Heart left ventricle (tissue), 16 donors: ENCODE measurements at places on chromosomes 13 and 19. TPM values are rescaled to one million over a fixed set of nuclear protein-coding genes. Genes with fewer than 3 reads are reported as not detected.

DNA sequence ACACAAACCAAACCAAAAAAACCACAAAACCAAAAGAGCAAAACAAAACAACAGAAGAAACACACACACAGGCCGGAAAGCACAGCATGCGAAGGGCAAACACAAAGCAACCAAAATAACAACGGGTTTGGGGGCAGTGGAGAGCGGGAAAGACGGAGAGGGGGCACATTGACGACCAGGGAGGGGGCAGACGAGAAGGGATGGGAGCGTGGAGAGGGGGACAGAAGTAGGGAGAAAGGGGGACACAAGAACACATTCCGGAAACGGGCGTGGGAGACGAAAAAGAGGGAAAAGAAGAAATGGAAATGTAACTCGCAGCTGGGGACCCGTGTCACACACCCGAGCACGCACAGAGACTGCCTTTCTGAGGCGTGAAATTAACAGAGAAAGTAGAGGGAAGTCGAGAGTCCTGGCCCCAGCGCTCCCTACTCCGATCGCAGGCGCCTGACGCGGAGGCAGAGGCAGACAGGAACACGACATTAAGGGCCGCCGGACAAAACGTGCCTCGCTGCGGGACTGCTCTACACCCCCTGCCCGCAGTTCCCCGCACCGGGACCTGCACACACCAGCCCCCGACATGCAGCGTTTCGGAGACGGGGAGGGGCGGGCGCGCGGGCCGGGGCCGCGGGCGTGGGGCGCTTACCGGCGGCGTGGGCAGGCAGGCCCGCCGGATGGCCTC, 652 bp downstream of the POU4F1 start:
- peaks cover 31% of the 10 kb centered on the region for H3K4me1 ChIP-seq
- peak overlapping the region; percentile 14 for H3K4me3 ChIP-seq
- no peak overlapping the region for H3K27ac ChIP-seq
- peaks cover 94% of the 10 kb centered on the region for H3K27me3 ChIP-seq

DNA sequence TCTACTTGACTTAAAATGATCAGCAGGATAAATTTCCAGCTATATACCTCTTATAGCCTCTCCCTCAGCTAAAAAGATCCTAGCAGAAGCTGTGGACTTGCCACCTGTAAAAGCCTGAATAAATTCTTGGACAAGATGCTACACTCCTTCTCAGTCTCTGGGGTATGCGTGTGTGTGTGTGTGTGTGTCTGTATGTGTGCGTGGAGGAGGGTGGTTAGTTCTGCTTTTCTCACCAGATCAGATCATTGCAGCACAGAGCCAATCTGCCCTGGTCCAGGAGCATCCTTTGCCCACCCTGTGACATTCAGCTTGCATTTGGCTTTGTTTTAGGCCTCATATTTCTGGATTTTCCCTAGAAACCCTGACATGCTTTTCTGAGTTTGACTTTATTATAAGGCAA, 438.3 kb downstream of the RFC3 start:
- no peak overlapping the region for H3K4me3 ChIP-seq
- H3K27me3 ChIP-seq, result no peaks in the 10 kb centered on the region
- DNase-seq, result no peak
- peaks cover 4% of the 10 kb centered on the region for H3K4me1 ChIP-seq

Gene RRAS
- 64.4 TPM for total RNA-seq

GRCh38 chr13:23956106-23956505, 58.8 kb upstream of the C1QTNF9B start:
- DNase-seq, result no peak
- H3K4me3 ChIP-seq, result no peak overlapping the region
- H3K36me3 ChIP-seq, result no peaks in the 10 kb centered on the region
- H3K4me1 ChIP-seq, result no peaks in the 10 kb centered on the region

- H3K4me1 ChIP-seq, result no peaks in the 10 kb centered on the region
- no peak for DNase-seq
- no peak overlapping the region for H3K27ac ChIP-seq
- peaks cover 15% of the 10 kb centered on the region for H3K27me3 ChIP-seq
Measured at GRCh38 chr19:13537454-13537853, 31.2 kb upstream of the CACNA1A start.

GRCh38 chr13:114161028-114161556, 18.0 kb upstream of the CFAP97D2 start:
- H3K36me3 ChIP-seq, result no peaks in the 10 kb centered on the region
- peaks cover 6% of the 10 kb centered on the region for H3K27me3 ChIP-seq
- no peak for DNase-seq
- H3K4me3 ChIP-seq, result no peak overlapping the region
- H3K27ac ChIP-seq, result no peak overlapping the region

Gene FBXO27
- total RNA-seq, result 38.3 TPM

GRCh38 chr19:9431475-9431874, 3.9 kb downstream of the ZNF266 start:
- no peak overlapping the region for H3K27ac ChIP-seq
- H3K4me1 ChIP-seq, result no peaks in the 10 kb centered on the region
- H3K36me3 ChIP-seq, result peaks cover 33% of the 10 kb centered on the region
- no peak for DNase-seq

DNA sequence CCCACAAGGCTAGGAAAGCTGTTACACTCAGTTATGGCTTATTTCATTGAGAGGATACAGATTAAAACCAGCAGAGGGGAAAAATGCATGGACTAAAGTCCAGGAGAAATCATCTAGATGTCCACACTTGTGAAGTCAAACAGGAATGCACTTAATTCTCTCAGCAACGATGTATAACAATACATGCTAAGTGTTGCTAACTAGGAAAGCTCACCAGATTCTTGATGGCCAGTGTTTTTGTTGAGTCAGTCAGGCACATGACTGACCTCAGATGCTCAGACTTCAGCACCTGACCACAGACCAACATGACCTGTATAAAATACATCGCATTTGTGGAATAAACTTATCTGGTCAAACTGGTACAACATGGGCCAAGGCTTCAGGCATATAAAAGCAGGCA, 470.2 kb upstream of the PRR20A start:
- H3K27me3 ChIP-seq, result no peaks in the 10 kb centered on the region

GRCh38 chr13:112960706-112961105, 8.3 kb upstream of the MCF2L start:
- no peak overlapping the region for H3K4me3 ChIP-seq
- DNase-seq, result peak; percentile 36
- no peaks in the 10 kb centered on the region for H3K27me3 ChIP-seq
- peak overlapping the region; percentile 83 for H3K27ac ChIP-seq
- H3K36me3 ChIP-seq, result no peaks in the 10 kb centered on the region

- H3K4me1 ChIP-seq, result peaks cover 95% of the 10 kb centered on the region
- no peak for DNase-seq
- H3K4me3 ChIP-seq, result no peak overlapping the region
- no peaks in the 10 kb centered on the region for H3K36me3 ChIP-seq
- H3K27ac ChIP-seq, result no peak overlapping the region
Measured at GRCh38 chr13:21055511-21056045, 5.8 kb downstream of the LATS2 start.

DNA sequence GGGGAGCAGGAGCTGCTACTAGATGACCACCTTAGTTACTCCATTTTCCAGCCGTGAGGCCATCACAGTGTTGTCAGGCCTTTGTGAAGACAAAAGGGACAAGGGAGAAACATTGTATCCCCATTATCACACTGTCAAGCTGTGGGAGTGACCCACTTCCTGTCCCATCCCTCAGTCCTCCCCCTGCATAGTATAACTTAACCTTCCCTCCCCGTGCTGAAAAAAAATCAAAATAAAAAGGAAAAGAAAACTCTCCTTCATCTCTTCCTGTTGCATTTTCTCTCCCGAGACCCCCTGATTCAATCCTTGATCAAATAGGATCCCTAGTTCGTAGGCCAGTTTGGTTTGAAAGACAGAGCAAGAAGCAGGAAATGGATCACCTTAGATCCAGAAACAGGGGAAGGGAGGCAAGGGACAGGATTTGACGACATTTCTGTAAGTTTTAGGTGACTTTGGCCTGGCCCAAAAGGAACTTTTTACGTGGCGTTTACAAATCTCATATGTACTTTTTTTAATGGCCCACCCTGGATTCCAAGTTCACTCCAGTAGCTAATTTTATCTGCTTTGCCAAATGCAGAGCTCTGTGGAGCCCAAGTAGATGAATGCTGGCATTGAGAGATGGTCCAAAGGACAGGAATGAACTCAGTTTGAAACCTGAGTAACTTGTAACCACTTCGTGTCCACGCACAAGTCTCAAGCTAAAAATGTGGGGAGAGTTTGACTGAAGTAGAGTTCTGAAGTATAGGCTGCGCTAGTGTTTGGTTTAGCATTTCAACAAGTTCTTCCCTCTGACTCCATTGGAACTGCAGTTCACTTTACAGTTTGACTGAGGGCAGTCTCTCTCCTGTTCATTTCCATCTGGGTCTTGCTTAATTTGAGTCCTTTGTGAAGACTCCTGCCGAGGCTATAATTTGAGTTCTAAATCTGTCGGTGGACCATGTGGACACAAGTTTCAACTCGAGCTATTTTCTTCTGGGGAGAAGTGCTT, 16.6 kb upstream of the GATAD2A start:
- H3K4me1 ChIP-seq, result peaks cover 73% of the 10 kb centered on the region
- no peaks in the 10 kb centered on the region for H3K36me3 ChIP-seq
- H3K4me3 ChIP-seq, result no peak overlapping the region
- H3K27me3 ChIP-seq, result no peaks in the 10 kb centered on the region

DNA sequence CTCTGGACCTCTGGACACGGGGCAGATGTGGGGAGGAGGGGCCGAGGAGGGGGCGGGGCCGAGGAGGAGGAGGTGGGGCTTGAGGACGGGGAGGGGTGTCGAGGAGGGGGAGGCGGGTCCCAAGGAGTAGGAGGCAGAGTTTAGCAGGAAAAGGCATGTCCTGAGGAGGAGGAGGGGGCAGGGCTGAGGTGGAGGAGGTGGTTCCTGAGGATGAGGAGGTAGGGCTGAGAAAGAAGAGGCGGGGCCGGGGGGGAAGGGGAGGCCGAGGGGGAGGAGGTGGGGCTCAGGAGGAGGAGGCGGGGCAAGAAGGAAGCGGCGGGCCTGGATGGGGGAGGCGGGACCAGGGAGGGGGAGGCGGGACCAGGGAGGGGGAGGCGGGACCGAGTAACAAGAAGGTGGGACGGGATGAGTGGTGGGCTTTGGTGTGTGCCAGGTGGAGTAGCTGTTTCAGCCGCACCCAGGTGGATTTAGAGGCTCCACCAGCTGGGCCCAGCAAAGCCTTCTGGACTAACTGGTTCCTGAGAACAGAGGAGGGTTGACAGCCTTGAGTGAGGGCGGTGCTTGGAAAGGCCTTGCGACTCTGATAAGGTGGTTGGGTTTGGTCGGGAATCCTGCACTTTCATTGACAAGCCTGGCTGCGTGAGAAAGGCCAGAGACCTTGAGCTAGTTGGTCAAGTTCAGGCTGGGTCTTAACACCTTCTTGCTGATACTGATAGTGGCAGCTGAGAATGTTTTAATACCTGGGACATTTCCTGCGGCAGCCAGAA, 7.7 kb downstream of the TECR start:
- no peaks in the 10 kb centered on the region for H3K36me3 ChIP-seq
- no peak overlapping the region for H3K27ac ChIP-seq
- H3K4me3 ChIP-seq, result no peak overlapping the region
- no peaks in the 10 kb centered on the region for H3K27me3 ChIP-seq

Gene SERTM1
- total RNA-seq, result not detected

DNA sequence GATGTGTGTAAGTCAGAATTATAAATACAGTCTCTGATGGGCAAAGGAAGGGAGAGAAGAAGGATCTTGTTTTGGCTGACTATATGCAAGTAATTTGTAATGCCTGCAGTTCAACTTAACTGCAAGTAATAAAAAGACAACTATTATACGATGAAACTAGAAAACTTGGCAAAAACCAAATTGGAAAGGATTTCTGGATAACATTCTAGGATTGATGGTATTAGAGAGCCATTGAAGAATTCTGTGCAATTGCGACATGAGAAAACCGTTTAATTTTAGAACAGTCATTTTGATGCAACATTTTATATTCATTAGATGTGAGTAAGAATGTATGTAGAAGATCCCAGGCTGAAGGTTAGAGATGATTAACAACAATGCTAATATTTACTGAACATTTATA, 1334.1 kb downstream of the EFNB2 start:
- no peaks in the 10 kb centered on the region for H3K36me3 ChIP-seq
- H3K27ac ChIP-seq, result no peak overlapping the region
- H3K27me3 ChIP-seq, result no peaks in the 10 kb centered on the region
- H3K4me1 ChIP-seq, result no peaks in the 10 kb centered on the region

DNA sequence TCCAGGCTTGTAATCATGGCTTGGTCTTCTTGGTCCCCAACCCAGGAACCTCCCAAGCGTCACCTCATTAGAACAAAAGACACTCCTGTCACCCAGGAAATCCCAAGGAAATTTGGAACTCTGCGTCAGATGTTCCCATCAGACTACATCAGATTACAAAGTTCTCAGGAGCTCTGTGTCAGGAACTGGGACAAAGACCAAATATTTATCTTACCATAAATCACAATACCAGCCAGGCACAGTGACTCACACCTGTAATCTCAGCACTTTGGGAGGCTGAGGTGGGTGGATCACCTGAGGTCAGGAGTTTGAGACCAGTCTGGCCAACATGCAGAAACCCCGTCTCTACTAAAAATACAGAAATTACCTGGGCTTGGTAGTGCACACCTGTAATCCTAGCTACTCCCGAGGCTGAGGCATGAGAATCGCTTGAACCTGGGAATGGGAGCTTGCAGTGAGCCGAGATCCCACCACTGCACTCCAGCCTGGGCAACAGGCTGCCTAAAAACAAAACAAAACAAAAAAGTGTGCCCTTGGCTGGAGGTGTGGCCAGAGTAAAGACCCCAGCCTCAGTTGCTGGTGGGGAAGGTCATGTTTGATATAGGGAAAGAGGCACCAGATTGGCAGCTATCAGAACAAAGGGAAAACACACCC, 16.7 kb upstream of the CCDC124 start:
- no peaks in the 10 kb centered on the region for H3K36me3 ChIP-seq
- H3K4me1 ChIP-seq, result no peaks in the 10 kb centered on the region
- no peak overlapping the region for H3K27ac ChIP-seq
- no peak overlapping the region for H3K4me3 ChIP-seq
- no peak for DNase-seq

DNA sequence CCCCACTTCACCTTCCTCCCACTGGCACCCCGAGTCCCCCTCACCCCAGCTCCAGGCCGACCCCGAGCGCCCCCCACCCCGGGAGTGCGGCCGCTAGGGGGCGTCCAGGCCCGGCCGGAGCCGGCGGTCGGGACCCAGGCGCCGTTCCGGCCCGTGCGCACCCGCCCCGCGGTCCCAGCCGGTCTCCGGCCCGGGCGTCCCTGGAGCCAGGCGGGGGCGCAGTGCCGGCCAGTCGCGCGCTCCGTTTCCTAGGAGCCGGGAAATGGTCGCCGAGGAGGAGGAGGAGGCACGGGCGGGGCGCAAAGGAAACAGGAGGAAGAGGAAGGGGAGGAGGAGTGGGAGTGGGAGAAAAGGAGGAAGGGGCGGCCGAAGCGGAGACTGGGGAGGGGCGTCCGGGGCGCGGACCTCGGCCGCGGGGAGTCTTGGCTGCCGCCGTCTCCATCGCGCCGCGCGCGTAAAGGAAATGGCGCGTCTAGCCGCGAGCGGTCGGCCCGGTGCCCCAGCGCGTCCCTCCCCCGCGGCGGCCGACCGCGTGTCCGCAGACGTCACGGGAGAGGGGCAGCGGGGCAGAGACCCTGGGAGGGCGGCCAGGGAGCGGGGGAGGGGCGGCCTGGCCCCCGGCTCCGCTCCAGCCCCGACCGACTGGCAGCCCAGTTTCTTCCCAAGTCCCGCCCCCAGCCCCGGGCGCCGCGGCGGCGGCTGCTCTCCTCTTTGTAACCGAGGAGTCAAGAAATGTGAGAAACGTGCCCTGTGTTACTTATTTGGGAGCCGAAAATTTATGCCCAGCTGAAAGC, 1.1 kb upstream of the KCTD15 start:
- peaks cover 24% of the 10 kb centered on the region for H3K4me1 ChIP-seq
- H3K36me3 ChIP-seq, result no peaks in the 10 kb centered on the region
- peak overlapping the region; percentile 98 for H3K27ac ChIP-seq
- peak overlapping the region; percentile 87 for H3K4me3 ChIP-seq
- peaks cover 15% of the 10 kb centered on the region for H3K27me3 ChIP-seq

Gene LONP1
- total RNA-seq, result 88.6 TPM
